ENCODE measurements at places on chromosomes 5 and 9.

DNA sequence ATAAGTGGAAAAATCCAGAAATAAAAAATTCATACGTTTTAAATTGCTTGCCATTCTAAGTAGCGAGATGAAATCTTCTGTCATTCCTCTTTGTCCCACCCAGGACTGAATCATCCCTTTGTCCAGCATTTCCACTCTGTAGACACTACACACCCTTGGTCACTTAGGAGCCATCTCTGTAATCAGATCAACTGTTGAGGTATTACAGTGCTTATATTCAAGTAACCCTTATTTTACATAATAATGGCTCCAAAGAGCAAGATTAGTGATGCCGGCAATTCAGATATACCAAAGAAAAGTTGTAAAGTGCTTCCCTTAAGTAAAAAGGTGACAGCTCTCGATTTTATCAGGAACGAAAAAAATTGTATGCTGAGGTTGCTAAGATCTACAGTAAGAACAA is 60.4 kb downstream of the TRIM36 start:
- no peak for DNase-seq

DNA sequence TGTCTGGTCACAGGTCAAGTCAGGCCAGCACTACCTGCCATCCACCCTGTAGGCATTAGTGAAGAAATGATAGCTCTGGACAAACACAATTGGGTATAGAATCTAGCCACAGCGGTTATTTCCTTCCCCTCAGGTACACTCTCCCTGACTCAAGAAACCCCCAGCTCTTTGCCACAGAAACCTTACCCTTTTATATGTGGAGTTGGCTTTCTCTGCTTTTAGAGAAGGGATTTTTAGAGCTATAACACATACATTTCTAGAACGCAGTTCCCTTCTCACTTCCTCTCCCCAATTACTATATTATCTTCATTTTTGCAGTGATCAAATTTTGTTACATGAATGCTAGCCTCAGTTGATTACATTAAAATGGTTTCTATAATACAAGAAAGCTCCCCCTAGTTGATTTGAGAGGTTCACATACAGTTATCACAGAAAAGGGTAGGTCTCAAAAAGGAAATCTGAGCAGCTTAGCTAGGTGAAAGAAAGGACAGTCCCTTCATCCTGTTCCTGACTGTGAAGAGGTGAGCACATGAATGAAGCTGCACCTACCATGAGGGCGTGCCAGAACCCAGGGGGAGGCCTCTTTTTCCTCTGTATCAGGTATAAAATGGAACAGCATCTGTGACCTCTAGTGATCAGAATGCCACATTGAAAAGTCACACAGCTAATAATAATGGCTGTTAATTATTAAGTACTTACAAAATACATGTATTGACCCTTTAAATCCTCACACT is 425.6 kb downstream of the KIAA0825 start:
- DNase-seq, result no peak

- DNase-seq, result no peak
Observed at GRCh38 chr9:127090341-127090985, 32.0 kb downstream of the ANGPTL2 start.

- no peak for DNase-seq
Observed at GRCh38 chr5:132083071-132083678, 9.6 kb downstream of the CSF2 start.

GRCh38 chr5:32276173-32276853 is 36.4 kb downstream of the MTMR12 start:
- peak; percentile 36 for DNase-seq

GRCh38 chr5:170693701-170694100 is 89.8 kb upstream of the GABRP start:
- DNase-seq, result no peak

DNA sequence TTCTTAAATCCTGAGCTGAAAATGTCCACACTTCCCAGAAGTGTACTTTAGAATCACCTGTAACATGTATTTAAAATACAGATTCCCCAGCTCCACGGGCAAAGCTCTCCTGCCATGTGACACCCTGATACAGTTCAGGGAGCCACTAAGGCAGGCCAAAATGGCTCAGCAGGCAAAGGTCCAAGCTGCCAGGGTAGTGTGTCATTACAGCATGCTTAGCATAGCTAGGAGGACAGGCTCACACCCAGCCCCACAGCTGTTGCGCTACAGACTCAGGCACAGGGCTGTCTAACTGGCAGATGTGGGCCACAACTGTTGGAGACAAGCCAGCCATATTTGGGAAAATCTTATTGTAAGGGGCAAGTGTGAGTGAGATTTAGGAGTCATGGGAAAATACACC is 73.0 kb downstream of the C9orf85 start:
- peak; percentile 90 for DNase-seq

GRCh38 chr9:120928483-120929228 is 2.1 kb upstream of the TRAF1 start:
- peak; percentile 42 for DNase-seq

DNA sequence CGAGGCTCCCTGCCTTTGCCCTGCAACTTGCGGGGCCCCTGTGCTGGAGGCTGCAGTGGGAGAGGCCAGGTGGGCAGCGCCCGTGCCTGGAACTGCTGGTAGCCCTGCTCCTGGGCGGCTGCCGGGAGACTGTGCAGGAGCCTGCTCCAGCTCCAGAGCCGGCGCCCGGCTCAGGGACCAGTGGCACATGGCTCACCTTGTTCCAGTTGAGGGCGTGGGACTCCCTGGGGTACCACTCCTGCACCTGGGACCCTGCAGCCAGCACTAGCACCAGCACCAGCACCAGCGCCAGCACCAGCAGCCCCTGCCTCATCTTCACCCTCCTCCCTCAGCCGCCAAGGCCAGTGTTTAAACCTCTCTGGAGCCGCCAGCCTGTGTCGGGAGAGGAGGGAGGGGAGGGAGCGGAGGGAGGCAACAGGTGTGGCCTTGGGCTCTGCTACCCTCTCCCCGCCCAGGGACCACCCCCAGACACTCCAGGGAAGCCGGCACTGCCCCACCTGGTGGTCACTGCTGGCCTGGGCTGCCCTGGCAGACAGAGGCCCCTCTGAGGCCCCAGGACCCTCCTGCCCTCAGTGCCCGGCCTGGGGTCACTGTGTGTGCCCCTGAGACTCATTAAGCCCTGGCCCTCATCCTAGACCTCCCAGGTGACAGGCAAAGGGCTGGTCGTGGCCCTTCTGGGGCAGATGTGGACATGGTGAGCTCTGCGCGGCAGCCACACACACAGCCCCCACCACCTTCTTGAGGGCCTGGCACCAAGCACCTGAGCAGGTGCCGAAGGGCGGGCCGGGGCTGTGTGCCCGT is at the start of gene LCN10:
Gene LCN10 (minus strand): TSS at position 350 of the 801 bp plus-strand sequence. CDS start 37 bp downstream, at position 313.
- no peak for DNase-seq

DNA sequence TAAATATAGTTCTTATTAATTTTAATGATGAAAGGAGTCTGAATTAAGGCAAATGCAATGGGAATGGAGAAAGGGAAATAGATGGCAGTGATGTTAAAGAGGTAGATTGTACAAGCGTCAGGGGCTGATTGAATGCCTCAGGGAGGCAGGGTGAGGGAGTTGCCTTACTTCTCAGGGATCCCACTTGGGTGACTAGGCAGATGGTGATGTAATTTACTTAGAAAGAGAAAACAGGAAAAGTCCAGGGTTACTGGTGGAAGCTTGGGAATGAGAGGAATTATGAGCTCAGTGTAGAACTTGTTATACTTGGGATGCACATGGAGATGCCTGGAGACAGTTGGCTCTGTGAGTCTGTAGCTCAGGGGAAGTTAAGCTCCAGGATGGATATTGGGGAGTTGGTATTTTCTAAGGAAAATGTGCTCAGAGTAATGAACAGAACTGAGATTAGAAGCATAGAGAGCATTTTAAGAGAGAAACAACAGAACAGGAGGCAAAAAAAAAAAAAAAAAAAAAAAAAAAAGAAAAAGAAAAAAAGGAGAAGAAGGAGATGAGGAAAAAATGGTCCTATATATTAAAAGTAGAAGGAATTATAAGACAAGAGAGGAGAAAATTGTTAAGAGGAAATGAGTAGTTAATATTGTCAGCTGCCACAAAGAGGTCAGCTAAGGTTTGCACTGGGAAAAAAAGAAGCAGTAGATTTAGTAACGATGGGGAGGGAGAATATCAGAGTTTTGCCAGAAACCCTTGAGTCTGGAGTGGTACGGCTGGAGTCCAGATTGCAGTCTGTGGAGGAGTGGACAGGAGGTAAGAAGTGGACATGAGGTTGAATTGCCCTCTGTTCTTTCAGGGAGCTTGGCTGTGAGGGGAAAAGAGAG is 88.0 kb upstream of the ELL2 start:
- DNase-seq, result peak; percentile 83

- no peak for DNase-seq
Observed at GRCh38 chr5:91217859-91218258, 165.3 kb downstream of the ARRDC3 start.

- DNase-seq, result no peak
Observed at GRCh38 chr5:78521455-78521854, 127.1 kb downstream of the LHFPL2 start.

GRCh38 chr5:67998709-67999261 is 216.8 kb upstream of the PIK3R1 start:
- DNase-seq, result peak; percentile 78

DNA sequence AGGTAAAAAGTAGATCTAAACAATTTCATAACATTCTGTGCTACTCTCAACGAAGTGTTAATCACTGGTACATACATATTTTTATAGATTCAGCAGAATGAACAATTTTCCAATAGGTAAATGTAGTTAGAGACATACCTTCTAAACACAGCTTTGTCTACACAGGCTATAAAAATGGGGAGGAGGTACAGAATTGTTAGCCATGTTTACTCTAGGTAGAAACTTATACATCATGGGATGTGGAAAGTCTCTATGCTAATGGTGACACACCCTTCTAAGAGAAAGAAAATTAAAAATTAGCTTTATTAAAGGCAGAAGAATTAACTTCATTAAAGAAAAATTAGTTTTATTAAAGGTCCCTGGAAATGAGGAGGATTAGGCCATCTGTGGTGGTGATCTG is 11.8 kb downstream of the C5orf63 start:
- no peak for DNase-seq

DNA sequence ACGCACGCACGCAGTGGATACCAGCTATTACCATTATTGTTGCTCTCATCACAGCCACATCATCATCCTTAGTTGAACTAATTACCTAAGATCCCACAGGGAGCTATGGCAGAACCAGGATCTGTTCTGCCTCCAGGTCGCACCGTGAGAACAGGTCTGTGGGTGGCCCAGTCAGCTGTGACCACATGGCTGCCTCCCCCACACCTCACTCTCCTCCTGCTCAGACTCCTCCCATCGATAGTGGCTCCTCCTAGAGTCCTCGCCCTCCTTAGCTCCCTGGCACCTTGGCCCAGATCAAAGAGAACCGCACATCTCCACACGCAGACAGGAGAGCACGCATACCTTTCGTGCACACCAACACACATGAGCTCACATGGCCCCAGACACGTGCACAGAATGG is 32.4 kb upstream of the RPL26L1 start:
- DNase-seq, result no peak

- peak; percentile 26 for DNase-seq
Observed at GRCh38 chr5:71482132-71482531, 26.7 kb downstream of the BDP1 start.

DNA sequence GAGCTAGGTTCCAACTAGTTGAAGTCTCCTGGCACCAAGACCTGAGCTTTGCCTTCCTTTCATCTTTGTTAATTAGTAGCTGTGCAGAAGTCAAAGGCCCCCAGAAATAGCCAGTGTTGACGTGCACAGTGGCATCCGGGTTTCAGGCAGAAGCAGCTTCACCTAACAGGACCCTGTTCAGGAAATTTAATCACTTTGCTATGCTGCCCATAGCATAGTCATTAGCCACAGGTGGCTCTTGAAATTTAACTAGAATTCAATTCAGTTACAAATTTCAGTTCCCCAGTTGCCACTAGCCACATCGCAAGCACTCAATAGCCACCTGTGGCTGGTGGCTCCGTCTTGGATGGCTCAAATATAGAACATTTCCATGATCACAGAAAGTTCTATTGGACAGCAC is 179.1 kb downstream of the GOLPH3 start:
- DNase-seq, result no peak

DNA sequence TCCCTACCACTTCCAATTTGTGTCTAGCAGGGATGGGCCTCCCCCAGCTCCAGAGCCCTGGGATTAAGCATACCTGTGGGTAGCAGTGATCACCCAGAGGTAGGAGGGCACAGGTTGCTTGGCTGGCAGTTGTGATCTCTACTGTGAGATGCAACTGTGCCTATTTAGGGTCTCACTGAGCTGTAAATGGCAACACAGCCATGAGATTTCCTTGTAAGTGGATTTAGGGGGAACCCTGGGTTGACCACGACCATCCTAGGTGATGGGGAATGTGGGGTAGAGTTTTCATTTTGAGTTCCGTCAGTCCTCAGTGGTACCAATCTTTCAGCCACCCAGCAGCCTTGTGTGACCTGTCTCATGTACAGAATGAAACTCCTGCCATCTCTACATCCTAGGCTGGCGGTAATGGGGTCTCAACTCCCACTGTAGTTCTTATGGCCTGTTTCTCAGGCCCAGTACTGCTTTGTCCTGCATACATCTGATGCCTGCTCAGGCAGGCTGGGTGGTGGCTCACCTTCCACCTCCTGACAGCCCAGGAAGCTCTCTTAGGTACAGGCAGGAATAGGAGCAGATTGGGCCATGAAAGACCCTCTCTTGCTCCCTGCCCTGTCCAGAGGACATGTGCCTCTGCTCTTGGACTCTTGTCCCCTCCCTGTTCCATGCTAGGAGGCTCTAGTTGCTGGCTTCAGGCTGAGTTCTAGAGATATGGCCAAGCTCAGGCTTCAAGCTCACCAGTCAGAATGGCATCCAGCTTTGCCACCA is 8.1 kb downstream of the HNRNPAB start:
- no peak for DNase-seq

GRCh38 chr9:6581253-6581652 is 64.3 kb downstream of the GLDC start:
- DNase-seq, result no peak

DNA sequence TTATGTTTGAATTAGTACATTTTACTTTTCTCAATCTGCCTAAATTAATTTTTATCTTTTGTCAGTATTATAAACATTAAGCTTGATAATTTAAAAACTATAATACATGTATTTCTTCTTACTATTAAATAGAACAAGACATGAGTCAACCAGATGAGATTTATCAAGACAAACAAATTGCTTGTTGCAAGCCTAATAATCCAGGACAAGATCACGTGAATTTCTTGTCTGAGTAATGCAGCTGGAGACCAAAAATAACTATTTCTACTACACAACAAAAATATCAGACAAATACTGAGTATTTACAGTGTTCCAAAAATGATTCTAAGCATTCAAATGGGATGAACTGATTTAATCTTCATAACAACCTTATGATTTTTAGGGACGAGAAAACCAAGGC is 339.1 kb upstream of the PRR16 start:
- peak; percentile 24 for DNase-seq

DNA sequence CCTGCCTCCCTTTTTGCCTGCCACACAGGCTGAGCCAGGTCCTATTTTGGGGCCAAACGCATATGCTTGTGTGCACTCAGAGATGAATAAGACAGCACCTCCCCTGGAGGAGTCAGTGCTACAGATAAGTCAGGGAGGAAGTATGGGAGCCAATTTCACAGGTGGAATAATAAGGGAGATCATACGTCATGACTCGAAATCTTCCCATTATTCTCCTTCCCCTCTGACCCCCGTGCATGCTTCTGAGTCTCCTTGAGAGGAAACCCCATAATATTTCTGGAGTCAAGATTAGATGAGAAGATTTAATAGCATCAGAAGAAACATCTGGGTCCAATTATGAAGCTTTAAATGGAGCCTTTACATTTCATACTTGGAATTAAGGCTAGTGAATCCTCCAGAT is 15.1 kb upstream of the ZCCHC7 start:
- DNase-seq, result peak; percentile 11
